ENCODE measurements at places on chromosomes 1 and 21. TPM values are rescaled to one million over a fixed set of nuclear protein-coding genes. Genes with fewer than 3 reads are reported as not detected.
A peak's percentile ranks its signal among the peaks of the same experiment; 100 is the strongest.

DNA sequence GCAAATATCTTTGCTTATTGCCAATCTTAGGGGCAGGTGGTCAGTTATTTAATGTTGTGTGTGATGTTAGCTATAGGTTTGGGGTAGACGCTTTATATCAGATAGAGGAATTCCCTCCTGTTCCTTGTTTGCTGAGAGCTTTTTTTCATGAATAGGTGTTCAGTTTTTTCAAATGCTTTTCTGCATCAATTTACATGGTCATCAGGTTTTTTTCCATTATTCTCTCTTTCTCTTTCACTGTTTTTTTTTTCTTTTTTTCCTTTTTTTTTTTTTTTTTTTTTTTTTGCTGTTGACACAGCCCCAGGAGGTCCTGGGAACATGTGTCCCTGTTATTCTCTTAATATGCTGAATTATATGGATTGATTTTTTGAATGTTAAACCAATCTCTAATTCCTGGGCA is 3.0 kb upstream of the SLC25A33 start:
- DNase-seq, result no peak

DNA sequence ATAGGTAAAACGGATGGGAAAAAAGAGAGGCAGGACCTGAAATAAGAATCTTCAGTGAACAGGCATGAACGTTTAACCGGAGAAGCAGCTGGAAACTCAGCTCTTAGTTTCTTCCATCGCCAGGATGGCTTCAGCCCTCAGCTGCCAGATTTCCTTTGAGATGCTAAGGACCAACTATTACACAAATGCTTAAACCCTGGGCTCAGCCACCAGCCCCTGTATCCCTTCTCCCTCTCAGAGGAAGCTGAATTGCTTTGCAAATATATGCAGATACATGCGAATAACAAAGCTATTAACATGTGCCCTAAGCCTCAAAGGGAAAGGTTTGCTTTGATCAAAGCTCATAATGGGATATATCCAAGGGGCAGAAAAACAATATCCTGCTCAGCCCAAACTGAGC is 515.1 kb downstream of the OMA1 start:
- no peak for DNase-seq

DNA sequence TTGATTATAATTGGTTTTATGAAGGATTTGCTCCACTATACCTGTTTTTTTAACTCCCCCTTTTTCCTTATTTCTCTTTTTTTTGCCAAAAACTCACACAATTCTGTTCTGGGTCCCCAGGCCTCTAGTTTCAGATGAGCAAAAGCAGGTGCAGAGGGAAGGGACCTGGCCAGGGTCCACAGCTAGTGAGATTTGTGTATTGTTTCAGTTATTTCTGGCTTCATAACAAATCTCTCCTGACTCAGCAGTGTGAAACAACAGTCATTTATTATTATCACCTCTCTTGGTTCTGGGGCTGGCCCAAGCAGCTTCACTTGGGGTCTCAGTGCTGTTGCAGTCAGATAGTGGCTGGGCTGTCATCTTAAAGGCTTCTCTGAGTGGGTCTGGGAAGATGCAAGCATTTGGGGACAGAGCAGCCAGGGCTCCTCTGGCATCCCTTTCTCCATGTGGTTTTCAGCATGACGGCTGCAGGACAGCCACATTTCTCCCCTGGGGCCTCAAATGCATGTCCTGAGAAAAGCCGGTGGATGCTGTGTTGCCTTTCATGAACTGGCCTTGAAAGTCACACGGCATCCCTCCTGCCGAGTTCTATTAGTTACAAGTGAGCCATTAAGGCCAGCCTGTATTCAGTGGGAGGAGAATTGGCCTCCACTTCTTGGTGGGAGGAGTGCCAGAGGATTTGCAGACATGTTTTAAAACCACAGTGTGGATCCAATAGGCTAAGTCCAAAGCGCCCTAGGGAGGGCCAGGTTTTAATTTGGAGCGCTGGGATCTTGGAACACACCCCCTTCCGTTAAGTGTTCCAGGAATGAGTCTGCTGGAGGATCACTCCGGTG is 137.1 kb downstream of the CAMTA1 start:
- DNase-seq, result no peak

DNA sequence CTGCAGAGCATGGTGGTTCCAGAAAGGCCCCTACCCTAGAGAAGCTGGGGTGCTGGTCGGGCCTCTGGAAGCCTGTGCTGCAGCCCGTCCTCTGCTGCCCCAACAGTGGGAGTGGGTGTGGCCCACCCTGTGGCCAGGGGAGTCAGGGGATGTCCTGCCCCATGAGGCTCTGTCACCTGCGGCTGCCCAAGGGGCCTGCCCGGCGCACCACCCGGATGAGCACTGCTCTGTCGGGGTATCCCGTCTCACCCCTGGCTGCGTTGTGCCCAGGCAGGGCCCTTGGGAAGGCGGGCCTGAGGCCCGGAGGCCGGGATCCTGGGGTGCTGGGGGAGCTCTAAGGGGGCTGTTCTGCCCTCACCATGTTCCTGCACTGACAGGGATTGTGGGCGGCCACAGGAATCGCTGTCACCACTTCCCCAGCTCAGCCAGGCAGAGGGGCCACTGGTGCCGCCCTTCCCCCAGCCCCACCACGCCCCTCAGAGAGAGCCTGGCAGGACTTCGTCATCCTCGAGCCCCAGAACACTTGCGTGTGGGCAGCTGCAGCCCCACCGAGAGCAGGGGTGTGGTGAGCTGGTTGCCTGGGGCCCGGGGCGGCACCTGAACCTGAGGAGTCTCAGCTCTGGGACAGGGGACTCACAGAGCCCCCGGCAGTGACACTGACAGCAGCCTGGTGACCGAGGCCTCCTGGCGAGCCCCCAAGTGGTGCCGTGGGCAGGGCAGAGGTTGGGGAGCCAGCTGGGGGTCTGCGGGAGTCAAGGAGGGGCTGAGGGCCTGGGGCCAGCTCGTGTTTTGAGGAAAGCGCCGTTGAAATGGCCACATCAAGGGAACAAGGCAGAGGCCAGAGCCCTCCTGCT is 20.2 kb downstream of the PANK4 start:
- DNase-seq, result no peak

GRCh38 chr1:151846686-151847237 is 6.8 kb downstream of the THEM5 start:
- DNase-seq, result peak; percentile 39

DNA sequence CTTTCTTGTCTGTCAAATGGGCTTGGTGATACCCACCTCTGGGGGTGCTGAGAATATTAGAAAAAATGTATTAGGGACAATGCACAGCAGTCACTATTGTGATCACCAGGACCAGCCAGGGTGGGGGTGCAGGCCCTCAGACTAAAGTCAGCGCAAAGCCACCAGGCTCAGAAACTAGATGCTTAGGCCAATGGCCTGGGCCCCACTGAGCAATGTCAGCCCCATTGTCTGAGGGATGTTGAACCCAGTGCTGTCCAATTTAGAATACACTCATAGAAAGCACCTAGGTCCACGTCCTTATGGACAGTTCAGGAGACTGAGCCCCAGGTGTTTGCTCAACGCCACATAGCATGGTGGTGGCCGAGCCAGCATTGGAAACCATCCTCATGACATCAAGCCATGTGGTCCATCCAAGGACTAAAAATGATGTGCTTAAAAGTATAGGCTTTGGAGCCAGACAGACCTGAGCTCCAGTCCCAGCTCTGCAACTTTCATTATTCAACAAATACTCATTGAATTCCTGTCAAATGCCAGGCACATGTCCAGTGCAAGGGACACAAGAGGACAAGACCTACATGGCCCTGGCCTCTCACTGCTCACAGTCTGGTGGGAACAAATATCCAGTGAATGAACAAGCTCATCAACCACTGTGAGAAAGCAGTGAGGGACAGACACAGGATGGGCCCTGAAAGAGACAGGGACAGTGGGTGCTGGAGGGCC is 273.8 kb downstream of the MATN1 start:
- DNase-seq, result no peak

GRCh38 chr1:155184835-155185782 is 11.5 kb downstream of the TRIM46 start:
- DNase-seq, result no peak

DNA sequence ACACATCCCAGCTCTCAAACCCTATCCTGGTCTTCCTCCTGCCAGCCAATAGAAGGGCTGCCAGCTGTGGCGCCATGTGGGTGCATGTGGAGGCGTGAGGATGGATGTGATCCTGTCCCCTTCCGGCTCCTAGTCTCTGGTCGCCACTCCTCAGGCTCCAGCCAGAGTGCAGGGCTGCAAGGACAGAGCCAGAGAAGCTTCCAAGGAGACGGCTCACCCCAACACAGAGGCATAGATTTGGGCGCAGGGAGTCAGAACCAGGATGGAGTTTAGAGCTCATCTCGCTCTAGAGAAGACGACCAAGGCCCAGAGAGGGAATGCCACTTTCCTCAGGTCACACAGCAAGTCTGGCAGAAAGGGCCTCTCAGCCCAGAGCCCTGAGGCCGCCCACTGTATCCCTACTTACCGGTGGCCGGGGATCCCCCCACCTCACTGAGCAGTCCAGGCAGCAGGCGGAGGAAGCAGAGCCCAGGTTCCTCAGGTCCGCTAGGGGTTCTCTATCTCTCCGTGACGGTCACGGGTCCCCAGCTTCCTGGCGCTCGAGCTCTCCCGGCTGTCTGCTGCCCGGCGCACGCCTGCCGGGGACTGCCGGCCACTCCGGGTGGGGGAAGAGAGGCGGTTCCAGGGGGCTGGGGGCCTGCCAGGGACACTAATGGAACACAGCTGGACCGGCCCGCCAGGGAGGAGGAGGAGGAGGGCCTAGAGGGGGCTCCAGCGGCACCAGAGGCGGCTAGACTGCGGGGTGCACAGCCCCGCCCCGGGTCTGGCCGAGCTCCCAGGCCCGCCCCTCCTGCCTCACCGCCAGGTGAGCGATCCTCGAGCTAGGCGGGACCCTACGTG is at the start of gene COL16A1:
Gene COL16A1, minus strand, starts transcription at position 587 of the 840 bp plus-strand sequence. CDS start 1,824 bp downstream, outside the sequence.
- DNase-seq, result no peak

DNA sequence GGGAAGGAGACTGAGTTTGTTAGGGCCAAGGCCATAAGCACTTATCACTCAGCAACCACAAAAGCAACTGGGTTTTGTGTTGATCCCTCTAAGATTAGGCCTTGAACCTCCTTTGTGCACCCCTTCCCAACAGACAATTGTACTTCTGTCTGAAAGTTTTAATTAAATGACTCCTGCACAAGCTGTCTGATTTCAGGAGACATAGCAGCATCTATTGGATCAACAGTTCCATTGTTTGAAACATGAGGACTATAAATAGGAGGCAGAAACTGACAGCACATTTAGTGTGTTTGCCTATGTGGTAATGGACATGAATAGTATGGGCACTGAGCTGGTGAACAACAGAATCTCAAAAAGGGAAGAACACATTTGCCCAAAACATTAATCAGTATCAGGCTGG is 167.3 kb upstream of the KCNJ6 start:
- no peak for DNase-seq

DNA sequence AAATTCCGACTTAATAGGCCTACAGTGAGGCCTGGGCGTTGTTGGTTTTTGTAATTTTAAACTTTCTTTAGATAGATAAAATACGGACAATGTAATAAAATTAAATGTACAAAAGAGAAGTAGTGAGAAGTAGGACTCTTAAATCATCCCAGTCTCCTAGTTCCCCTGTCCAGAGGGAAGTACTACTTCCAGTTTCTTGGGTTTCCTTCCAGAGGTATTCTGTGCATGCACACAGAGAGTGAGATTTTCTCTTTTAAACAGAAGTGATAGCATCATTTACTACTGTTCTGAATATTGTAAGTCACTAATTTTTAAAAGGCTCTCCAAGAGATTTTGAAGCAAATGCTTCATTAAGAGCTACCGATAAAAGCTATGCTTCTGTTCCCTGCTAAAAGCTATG is 7.2 kb upstream of the FNBP1L start:
- no peak for DNase-seq

- DNase-seq, result no peak
Observed at GRCh38 chr1:113442131-113442530, 51.8 kb downstream of the MAGI3 start.

- no peak for DNase-seq
Observed at GRCh38 chr1:230272557-230272956, 153.6 kb downstream of the PGBD5 start.

GRCh38 chr1:58883888-58884482 is 100.1 kb upstream of the JUN start:
- no peak for DNase-seq

- no peak for DNase-seq
Observed at GRCh38 chr1:234944439-234945344, 183.9 kb downstream of the TOMM20 start.

- no peak for DNase-seq
Observed at GRCh38 chr1:205137901-205138300, 16.1 kb upstream of the RBBP5 start.

DNA sequence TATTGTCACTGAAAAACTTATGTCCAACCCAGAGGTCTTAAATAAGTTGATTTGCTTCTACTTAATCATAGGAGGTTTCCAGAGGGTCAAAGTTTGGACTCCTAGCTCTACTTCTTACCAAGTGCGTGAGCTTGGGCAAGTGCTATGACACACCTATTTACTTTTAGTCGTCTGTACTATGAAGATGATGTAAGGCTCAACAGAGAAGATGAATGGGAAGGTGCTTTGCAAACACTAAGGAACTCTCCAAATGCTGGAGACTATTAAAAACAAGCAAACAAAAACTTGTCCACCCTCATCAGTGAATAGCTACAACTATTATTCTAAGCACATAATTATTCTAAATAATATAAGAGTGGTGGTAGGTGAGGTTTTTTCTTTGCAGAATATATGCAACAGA is 232.3 kb upstream of the USP24 start:
- DNase-seq, result no peak

DNA sequence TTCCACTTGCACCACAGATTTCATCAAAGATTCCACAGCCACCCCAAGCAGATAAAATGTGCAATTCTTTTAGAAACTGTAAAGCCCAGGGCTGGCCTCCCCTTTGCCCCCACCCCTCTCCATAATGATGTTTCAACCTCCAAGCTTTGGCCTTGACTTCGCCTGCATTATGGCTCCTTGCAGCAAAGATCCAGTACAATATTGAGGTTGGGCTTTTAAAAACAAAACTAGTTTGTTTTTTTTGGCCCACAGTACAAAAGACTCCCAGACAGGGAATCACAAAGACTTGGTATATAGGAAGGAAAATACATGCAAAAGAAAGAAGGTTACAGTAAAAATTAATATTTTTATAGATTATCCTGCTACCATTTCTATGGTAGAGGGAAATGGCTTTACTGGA is 356.5 kb upstream of the PTBP2 start:
- no peak for DNase-seq

DNA sequence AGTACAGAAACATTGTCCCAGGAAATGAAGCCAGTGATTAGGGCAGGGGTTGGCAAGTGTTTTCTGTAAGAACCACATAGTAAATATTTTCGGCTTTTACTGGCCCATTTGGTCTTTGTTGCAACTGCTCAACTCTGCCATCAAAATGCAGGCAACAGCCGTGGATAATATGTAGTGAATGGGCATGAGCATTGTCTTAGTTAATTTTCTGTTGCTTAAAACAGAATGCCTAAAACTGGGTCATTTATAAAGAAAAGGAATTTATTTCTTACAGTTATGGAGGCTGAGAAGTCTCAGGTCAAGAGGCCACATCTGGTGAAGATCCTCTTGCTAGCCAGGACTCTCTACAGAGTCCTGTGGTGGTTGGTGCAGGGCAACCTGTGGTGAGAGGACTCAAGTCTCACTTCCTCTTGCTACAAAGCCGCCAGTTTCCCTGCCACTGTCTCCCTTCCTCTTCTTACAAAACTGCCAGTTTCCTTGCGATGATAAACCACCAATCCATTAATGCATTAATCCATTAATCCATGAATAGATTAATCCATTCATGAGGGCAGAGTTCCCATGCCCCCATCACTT is 166.4 kb downstream of the PSMG1 start:
- DNase-seq, result no peak

The KIF14 gene
- total RNA-seq, result 15.8 TPM

The KANK4 gene
- total RNA-seq, result not detected

The NBPF6 gene
- not detected for total RNA-seq

The CFAP107 gene
- not detected for total RNA-seq

The PAQR6 gene
- total RNA-seq, result 10.4 TPM

The LMX1A gene
- not detected for total RNA-seq

The CD1D gene
- total RNA-seq, result not detected

The TSPAN1 gene
- total RNA-seq, result 0.34 TPM

The TEX38 gene
- 0.65 TPM for total RNA-seq

Data from activated T-cell treated with anti-CD3 and anti-CD28 coated beads, Interleukin-2, amount 50 U/mL, for 72 hours (primary cell).